Left renal pelvis (tissue), 4 donors: ENCODE measurements at places on chromosomes 7 and 10.

GRCh38 chr7:92720604-92721350, 115.6 kb downstream of the CDK6 start:
- DNase-seq, result no peak

DNA sequence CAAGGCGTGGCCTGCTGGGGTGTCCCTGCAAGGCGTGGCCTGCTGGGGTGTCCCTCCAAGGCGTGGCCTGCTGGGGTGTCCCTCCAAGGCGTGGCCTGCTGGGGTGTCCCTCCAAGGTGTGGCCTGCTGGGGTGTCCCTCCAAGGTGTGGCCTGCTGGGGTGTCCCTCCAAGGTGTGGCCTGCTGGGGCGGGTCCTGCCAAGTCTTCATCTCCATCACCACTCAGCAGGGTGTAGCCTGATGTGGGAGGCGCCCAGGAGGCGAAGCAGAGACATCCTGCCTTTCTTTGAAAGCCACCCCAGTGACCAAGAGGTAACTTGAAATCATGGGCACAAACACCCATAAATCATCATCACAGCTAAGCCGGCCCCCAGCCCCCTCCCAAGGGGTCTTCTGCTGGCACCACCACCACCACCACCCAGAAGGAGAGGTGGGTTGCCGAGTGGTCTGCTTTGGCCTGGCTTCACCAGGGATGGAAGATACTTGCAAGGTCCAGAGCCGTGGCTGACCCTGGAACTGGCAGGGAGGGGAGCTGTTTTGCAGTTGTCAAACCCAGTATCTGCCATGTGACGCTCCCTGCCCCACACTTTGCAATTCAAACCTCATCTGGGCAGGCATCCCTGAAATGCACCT, 190.6 kb downstream of the EBF3 start:
- no peak for DNase-seq

DNA sequence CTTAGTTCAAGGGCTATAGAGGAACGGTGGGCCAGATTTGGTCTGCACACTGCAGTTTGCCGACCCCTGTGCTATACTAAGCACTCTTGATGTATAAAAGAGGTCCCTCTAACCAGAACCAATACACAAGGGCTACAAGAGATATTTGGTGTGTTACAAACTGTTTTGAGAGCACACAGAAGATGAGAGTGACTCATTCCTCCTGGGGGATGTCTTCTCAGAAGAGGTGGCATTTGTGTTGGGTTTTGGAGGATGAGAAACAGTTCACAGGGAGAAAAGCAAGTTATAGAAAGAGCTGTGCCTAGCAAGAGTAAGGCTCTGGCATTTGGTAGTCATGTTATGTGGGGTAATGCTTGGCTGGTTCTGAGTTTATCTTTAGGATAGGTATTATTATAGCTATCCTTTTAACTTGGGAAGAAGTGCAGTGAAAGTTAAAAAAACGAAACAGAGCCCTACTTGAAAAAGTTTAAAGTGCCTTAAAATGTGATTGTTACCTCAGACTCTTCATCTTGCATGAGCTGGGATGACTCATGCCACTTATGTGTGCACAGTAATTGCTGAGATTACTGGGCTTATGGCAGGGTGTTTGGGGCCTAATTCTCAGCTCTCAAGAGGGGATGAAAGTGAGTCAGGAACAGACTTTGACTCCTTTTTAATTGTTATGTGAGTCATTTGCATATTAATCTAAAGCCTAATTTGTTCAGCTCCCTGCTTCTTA, 160.4 kb downstream of the KIF20B start:
- DNase-seq, result no peak

GRCh38 chr7:44431091-44431608, 59.3 kb downstream of the NUDCD3 start:
- DNase-seq, result no peak

- no peak for DNase-seq
These were observed 214.4 kb downstream of the CCSER2 start for GRCh38 chr10:84542522-84543490.

GRCh38 chr7:117808910-117809705, 64.1 kb downstream of the CTTNBP2 start:
- DNase-seq, result no peak

- no peak for DNase-seq
These were observed 202.2 kb upstream of the KIAA1217 start for GRCh38 chr10:24006741-24007140.

GRCh38 chr7:32062150-32062549, 8.1 kb downstream of the PDE1C start:
- no peak for DNase-seq

DNA sequence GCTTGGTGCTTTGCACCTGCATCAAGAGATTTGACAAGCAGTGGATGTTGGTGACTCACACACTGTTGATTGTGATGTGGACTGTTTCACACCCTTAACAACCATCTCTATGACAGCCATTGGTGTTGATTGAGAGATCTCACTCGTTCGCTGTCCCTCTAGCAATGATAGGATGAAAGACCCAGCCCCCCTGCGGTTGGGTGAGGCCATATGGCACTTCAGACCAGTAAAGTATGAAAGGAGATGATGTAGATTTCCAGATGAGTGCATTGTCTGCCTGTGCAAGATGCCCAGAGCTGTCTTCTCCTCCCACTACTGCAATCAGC, 138.7 kb upstream of the PRR15 start:
- no peak for DNase-seq

DNA sequence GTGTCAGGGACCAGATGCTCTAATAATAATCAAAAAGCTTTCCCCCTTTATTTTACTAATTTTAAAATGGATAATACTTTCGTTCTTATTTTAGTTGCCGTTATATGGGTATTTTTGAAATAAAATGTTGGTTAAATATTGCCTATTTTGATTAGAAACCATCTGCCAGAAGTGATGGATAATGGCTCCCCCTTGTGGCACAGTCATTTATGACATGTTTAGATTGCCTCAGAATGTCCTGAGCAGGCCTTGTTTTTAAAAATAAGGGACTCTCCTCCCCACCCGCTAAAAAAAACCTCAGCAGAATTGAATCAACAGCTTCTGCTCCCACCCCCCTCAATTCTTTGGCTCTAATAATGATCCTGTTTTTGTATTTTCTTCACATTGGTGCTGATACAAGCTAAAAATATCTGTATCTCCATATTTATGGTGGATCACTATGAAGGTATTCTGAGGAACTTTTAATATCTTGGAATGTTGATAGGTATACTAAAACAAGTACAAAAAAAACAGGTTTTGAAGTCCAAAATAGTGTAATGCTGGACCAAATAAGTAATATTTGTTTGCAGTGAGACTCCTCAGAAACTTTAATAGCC, 38.8 kb downstream of the TMEM60 start:
- peak; percentile 35 for DNase-seq

GRCh38 chr10:66927971-66928770, 2.3 kb downstream of the LRRTM3 start:
- no peak for DNase-seq

- no peak for DNase-seq
These were observed 8.9 kb downstream of the AGFG2 start for GRCh38 chr7:100547872-100548271.

DNA sequence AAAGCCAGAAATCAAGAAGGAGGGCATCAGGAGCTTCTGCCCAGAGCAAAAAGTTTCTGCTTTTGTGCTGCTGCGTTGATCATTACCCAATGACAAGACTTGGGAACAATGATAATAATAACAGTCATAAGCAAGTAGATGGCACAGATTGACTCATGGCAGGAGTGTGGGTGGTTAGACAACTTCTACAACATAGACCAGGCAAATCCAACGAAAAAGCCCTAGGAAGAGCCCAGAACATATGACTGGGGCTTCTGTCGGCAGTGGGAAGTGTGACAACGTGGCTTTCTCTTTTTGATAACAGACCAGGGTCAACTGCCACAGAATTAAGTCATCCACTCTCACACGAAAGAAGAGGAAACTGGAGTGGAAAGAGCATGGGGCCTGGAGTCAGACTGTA, 85.4 kb upstream of the TRIL start:
- no peak for DNase-seq

DNA sequence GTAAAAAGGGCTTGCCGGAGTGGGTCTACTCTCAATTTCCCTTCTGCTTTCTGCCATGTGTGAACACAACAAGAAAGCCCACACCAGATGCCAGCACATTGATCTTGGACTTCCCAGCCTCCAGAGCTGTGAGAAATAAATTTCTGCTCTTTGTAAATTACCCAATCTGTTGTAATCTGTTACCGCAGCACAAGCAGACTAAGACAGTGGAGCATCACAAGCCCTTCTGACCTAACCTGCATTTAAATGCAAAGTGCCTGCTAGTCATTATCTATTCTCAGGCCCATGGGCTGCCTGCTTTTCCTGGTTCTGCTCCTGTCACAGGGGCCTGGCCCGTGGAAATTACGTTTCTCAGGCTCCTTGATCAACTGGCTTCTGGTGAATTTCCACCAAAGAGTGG, 199.3 kb upstream of the AUTS2 start:
- DNase-seq, result no peak

DNA sequence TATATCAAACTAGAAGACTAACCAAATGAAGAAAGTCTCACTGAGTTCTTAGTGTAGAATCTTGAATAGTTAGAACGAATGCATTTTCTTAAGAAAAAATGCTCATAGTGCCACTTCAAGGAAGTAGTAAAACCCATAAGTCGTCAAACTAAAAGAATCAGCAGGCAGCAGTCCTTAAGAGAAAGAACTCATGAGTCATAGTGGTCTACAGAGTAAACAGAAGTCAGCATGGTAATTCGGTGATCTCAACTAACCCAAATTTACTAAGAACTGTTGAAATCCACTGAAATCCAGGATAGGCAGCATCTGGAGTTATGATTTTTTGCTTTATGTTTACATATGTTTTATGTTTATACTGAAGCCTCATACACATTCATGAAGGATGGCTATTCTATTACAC, 256.2 kb downstream of the LHFPL3 start:
- no peak for DNase-seq

- DNase-seq, result no peak
These were observed 41.0 kb downstream of the KAT6B start for GRCh38 chr10:74867351-74867750.

GRCh38 chr7:39306016-39306570, 260.1 kb upstream of the YAE1 start:
- no peak for DNase-seq

DNA sequence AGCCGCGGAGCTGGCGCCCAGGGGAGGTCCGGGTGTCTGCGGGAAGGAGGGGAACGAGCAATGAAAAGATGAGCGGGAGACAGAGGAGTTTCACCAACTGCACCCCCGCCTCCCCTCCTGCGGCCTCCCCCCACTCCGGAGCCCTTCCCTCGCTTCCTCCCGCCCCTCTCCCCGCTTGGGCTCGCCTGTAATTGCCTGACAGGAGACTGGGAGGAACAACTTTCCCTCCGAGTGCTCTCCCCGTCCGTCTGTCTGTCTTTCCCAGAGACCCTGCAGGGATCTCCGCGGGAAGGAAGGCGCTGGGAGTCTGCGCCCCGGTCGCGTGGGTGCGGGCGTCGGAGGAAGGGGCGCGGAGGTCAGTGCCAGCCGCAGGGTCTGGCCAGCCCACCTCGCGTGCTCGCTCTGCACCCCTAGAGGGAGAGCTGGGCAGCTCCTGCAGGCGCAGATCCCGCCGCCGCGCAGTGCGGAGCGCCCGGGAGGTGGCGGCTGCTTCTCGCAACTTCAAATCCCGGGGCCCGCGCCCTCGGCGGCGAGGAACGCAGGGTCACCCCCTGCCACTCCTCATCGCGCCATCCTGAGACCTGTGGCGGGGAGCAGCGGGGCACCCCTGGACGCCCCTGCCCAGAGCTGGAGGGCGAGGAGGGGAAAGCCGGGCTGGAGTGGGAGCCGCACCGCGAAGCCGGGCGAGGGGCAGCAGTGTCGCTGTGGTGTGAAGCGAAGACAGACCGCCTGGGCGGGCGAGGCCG, 511 bp upstream of the NRP1 start:
- DNase-seq, result no peak

GRCh38 chr7:97313900-97314299, 196.4 kb downstream of the SDHAF3 start:
- no peak for DNase-seq

DNA sequence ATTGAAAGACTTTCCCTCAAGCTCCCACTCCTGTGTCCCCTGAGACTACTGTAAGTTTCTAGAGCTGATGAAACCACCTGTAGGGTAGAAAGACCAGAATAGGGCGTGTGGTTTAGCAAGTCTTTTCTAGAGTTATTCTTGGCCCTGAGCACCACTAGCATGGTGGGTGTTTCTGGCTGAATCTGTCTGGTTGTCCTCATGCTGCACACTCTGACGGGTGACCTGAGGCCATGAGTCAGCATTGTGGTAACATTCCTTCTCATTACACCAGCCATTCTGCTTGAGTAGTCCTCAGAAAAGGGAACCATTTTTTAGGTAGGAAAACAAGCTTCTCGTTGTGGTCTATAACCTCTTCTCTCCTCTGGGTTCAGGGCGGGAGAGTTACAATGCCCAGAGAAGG, 250.3 kb downstream of the SNX13 start:
- DNase-seq, result no peak

GRCh38 chr7:111677848-111678247, 115.6 kb upstream of the IMMP2L start:
- no peak for DNase-seq

GRCh38 chr10:51311228-51311627, 236.9 kb downstream of the PRKG1 start:
- DNase-seq, result no peak

DNA sequence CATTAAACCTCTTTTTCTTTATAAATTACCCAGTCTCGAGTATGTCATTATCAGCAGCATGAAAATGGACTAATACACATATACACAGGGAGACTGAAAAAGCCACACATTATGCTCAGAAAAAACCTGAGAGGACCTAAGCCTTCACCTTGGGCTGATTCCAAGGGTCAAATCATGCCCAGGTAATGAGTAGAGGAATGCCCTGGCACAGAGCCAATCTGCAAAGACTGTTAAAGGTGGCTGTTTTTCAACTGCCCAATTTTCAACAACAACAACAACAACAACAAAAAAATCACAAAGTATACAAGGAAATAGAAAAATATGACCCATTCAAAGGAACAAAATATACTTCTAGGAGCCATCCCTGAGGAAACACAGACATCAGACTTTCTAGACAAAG, 220.2 kb upstream of the TBX20 start:
- no peak for DNase-seq

GRCh38 chr7:12993025-12993424, 305.6 kb downstream of the ARL4A start:
- no peak for DNase-seq

DNA sequence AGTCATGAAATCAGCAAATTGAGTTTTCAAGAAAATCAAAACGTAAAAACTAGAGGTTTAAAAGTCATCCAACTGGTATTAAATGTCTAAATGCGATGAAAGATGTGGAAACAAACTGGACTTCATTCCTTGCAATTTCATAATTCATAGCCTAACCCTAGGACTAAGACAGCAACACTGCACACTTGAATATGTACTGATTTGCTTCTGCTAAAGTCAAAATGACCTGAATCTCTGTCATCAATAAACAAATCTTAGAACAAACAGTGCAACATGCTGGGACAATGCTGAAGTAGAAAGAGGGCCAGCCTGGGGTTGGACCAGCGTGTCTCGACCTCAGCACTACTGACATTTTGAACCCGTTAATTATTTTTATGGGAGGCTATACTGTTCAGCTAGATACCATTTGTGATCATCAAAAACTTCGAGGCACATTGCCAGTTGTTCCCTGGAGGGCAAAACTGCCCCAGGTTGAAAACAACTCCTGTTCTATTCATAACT, 47.1 kb downstream of the MYOF start:
- DNase-seq, result no peak

- no peak for DNase-seq
These were observed 167.3 kb upstream of the CDCA7L start for GRCh38 chr7:22113041-22113440.

- peak; percentile 61 for DNase-seq
These were observed at the start of gene TRIM56 for GRCh38 chr7:101085162-101085964. Gene TRIM56 (plus strand): TSS chr7:101085481. CDS start chr7:101087313, 1,832 bp downstream.
